ENCODE measurements at places on chromosomes 1 and 21.

DNA sequence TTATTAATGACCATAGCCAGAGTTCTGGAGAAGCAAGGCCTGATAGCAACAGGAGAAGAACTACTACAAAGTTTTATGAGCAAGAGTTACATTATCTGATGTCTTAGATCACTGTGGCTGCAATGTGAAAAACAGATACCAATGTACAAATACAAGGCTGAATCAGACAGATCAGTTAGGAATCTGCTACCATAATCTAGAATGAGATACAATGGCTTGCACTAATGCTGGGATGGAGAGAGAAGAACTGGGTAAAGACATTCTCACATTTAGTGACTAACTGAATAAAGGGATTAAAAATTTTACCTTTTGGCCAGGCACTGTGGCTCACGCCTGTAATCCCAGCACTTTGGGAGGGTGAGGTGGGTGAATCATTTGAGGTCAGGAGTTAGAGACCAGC is 41.3 kb downstream of the ARID4B start:
- no peak for DNase-seq

- no peak for DNase-seq
These were observed 74.0 kb upstream of the GALNT2 start for GRCh38 chr1:229993060-229993459.

DNA sequence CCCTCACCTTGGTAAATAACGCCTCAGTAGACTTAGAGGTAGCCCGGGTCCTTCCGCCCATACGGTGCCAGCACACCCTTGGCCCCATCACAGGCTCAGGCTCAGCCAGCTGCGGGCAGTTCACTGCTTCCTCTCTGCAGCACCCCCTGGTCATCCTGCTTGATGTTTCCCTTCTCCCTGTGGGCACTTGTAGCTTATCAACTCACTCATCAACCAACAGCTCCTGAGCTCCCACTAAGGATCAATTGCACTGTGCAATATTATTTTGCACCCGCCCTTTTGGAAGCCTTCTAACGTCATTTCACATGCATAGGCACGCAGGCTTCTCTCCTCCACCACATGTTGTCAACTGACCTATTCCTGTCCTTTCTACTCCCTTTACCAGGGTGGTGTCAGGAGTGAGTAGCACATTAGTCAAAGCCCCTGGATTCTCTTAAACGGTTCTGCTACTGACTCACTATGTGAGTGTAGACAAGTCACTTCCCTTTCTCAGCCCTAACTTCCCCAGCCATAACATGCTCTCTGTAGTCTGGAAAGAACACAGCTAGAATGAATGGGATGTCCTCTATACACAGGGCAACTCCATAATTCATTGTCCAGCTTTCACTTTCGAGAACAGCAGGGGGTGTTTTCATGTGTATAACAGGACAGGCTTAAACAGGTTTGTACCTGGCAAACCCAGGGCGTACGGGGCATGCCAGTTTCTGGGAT is 47.1 kb upstream of the IRF2BP2 start:
- no peak for DNase-seq

DNA sequence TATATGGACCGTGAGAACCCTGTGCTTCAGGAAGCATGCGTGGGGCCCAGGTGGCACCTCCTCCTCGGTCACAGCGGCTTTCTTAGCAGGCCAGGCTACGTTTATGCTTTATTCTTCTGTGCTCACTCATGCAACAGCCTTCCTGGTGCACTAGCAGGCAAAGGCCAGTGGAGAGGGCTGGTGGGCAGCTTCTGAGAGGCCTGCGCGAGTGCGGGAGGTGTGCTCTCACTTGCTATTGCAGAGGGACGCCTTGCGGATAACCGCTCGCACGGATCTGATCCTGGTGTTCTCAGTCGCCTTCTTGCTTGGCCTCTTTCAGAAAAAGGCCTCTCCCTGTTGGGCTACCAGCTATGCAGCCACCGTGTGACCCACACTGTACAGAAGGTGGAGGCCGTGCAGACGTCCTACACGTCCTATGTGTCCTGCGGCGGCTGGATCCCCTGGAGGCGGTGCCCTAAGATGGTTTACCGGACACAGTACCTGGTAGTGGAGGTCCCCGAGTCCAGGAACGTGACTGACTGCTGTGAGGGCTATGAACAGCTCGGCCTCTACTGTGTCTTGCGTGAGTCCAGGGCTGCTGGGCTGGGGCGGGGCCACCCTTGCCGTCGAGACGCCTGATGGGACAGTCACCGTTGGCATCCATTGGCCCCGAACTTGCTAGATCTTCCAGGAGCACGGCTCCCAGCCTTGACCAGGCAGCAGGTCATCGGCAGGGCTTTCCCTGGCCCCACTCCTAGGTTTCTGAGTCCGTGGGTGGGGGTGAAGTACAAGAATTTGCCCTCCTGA is 4.8 kb downstream of the UMODL1 start:
- no peak for DNase-seq

DNA sequence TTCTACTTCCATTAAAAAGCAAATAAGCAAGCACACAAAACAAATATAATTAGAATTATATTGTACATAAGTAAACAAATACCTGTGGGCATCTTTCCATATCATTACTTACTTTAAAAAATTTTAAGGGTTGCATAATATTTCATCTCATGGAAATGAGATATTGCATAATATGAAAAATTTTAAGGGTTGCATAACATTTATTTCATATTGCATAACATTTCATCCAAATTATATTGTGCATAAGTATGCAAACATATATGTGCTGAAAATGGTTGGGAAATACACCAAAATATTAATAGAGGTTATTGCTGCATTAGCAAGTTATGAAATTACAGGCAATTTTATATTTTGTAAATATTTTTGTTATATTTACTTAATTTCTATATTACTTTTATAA is 213.7 kb downstream of the KCNH1 start:
- no peak for DNase-seq

Measured in stimulated activated naive CD4-positive, alpha-beta T cell treated with Interleukin-2 at 50 U/mL for 16 hours (primary cell).